Head of caudate nucleus (tissue), 42 donors: ENCODE measurements at places on chromosomes 6 and 20.

DNA sequence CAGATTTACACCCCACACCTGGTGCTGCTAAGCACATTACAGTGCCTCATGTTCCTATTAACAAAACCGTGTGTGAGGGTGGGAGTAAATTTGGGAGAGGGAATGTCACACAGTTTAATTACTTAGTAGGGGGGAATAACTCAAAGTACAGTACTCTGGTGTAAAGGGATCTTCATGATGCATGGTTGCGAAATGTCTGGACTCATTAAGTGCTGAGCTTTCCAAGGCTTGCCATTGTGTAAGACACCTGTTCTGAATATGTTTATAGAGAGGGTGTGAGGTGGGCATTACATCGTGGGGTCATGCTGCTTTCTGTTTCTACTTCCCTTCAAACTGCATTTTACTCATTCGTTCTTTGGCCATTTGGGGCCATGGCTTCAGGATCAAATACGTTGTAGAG, 181.2 kb downstream of the ADGRG6 start:
- no peak for DNase-seq

DNA sequence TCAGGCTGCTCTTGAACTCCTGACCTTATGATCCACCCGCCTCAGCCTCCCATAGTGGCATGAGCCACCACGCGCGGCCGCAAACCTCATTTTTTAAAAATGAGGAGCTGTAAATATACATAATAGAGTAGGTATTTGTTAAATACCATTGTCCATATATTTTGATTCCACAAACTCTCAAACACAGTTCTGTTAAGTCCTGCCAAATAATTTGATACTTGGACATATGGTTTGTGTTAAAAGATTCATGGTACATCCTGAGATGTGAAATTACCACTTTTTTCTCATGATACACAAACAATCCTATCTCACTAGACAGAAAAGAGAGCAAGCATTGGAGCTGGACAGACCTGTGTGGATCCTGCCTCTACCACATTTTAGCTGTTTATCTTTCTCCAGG, 334.1 kb upstream of the KCNQ5 start:
- DNase-seq: no peak

- DNase-seq: no peak
Observed at GRCh38 chr20:32021091-32021490, 10.9 kb downstream of the CCM2L start.

DNA sequence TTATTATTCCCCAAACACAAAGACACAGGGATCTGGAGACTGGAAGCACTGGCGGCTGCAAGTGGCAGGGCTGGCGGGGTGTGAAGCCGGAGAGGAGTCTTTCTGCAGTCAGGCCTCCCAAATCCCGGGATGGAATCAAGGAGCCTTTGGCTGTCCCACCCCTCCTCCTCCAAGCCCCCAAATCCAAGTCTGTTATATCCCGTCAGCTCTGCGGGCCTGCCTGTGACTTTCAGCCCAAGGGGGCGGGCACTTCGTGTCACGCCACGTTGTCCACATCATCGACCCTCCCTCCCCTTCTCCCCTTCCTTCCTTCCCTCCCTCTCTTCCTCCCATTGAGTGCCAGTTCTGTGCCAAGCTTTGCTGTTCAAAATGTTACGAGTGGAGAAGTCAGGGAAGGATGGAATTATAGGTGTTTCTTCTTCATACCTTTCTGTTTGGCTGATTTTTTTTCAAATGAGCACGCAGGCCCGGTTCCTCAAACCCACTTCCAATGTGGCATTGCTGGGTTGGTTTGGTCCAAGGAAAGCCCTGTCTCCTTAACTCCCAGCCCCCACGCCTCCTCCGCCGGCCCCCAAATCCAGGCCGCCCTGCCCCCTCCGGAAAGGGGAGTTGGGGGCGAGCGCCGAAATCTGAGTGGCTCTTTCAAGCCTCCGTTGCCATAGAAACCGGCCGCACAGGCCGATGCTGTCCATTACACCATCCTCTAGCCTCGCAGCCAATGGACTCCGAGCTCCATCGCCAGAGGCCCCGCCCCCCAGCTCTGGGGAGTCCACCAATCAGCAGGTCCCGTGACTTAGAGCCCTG, 12.7 kb downstream of the ZCCHC3 start:
- peak; percentile 100 for DNase-seq

DNA sequence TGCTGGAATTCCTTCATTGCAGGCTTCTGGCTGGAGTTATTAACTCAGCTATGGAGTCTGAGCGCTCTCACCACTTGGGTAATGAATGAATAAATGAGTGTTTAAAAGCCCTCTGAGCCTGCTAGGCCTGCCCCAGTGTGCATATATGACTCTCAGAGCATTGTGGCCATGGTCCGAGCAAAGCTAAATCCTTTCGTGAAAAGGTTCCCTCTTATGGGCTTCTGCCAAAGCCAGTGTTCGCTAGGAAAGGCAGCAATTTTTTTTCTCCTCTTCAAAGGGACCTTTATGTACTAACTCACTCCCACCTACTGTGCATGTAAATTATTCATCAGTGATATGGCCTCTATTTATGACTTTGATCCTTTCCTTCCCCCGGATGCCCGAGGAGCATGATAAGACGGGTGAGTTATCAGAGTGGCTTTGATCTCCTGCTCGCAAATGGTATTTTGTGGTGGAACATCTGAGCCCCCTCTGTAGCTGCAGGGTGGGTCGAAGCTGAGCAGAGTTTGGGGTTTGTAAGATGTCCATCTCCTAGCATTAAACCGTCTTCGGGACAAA, 88.6 kb downstream of the LINC00237 start:
- DNase-seq: no peak

GRCh38 chr6:145323646-145324045, 411.7 kb downstream of the EPM2A start:
- no peak for DNase-seq

- no peak for DNase-seq
Observed at GRCh38 chr20:24718696-24719095, 230.4 kb upstream of the CST7 start.

DNA sequence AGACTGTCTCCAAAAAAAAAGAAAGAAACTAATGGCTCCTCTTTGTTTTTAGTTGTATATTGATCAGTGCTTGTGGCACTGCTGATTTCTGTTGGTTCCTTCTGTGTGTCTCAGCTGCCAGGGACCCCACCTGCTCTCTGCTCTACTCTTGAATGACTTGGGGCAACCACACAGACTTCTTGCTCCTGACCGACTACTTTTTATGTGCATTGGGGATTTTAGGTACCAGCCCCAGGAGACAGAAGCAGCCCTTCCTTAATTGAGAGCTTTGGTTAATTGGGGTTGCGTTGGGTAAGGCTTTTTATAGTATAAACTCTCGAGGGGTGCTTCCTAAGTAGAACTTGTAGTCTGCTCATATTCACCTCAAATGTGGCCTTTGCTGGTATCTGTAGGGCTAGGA, 6.9 kb downstream of the STK35 start:
- no peak for DNase-seq
